ENCODE measurements at places on chromosomes 12 and 14. TPM values are rescaled to one million over a fixed set of nuclear protein-coding genes. Genes with fewer than 3 reads are reported as not detected.
A peak's percentile ranks its signal among the peaks of the same experiment; 100 is the strongest.

GAS2L3 gene
- 20.5 TPM for total RNA-seq

TAS2R14 gene
- 0.10 TPM for total RNA-seq

KRT85 gene
- not detected for total RNA-seq

GRIP1 gene
- total RNA-seq: 73.8 TPM

GRCh38 chr14:105177082-105177481 is 4.0 kb downstream of the NUDT14 start:
- no peak for DNase-seq

- peak; percentile 13 for DNase-seq
These were observed 33.3 kb upstream of the BEGAIN start for GRCh38 chr14:100620255-100621100.

- DNase-seq: no peak
These were observed 806.3 kb downstream of the DIO2 start for GRCh38 chr14:79404874-79405511.

GRCh38 chr12:92550661-92551060 is 152.1 kb upstream of the PLEKHG7 start:
- DNase-seq: no peak

GRCh38 chr12:80186727-80187217 is 87.4 kb downstream of the OTOGL start:
- DNase-seq: peak; percentile 40

- DNase-seq: peak; percentile 94
These were observed 60.7 kb downstream of the PLEKHG3 start for GRCh38 chr14:64764641-64765520.

GRCh38 chr12:49201595-49202295 is 12.9 kb upstream of the TUBA1A start:
- no peak for DNase-seq

DNA sequence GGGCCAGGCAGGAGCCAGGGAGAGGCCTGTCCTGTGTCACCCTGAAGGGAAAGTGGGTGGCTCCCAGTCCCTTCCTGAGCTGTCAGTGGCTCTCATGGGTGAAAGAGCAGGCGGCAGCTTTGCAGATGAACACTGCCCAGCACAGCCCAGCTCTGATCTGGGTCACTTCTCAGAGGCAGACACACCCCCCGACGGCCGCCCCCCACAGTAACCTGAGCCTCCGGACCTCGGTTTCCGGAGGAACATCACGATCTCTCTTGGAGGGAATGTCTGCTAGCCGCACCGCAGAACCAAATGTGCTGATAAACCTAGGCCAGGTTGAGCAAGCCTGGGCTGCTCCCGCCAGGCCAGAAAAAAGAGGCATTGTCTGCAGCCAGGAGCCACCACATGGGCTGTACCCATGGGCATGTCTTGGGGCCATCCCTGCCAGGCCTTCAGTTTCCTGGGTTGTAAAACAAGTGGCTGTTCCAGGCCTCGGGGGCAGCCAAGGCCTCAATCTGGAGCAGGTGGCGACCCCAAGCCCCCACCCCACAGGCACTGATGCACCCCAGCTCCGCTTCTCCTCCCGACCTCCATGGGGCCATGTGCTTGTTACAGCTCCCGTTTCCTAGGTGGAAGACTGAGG is 57.6 kb downstream of the NCOR2 start:
- DNase-seq: peak; percentile 70

GRCh38 chr12:20305470-20305869 is 62.9 kb upstream of the PDE3A start:
- no peak for DNase-seq

DNA sequence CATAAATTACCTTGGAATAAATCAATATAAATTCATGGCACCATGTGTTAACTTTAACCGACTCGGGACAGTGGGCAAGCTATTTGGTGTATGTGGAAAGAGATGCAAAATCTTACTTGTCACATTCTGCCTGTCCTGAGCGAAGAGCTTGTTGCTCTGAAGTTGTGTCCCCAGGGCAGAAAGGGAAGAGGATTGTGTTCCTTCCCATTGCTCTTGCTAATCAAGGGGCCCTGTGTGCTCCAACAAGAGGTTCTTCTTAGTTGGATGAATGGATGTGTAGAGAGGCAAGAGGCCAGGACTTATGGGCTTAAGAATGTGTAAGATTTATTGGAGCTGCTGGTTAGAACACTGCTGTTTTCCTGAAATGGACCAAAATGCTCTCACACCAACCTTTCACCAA is 36.5 kb upstream of the FRS2 start:
- no peak for DNase-seq

GRCh38 chr12:102958073-102958829 is 777 bp downstream of the ASCL1 start:
- peak; percentile 87 for DNase-seq

DNA sequence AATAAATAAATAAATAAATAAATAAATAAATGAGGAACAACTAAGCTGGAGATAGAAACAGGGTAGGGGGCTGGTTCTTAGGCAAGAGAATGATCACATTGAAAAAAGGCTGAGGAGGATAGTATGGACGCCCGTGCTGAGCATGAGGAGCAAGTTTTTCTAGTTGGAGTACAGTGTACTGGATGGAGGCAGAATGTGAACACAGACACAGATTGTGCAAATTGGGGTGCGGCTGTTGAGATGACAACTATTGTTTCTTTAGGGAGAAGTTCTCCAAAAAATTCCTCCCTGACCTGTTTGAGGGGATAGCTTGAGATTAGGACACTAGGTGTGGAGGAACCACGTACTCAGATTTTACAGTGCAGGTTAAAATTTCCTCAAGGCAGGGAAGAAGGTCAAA is 979 bp upstream of the BIN2 start:
- DNase-seq: no peak

DNA sequence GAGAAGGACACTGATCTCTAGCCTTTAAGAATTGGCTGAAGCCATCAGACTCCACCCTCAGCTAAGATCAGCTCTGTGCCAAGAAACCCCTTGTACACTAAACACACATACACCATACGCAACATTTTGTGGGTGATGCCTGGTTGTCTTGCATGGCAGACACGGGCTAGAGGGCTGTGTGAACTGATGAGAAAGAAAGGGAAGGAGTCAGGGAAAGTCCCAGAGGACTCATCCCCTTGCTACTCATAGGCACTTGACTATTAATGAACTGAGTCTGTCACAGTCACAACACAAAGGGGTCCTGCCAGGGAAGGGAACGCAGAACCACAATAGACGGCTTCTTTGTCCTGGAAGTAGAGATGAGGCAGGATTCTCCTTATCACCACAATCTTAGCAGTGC is 80.8 kb downstream of the EMP1 start:
- no peak for DNase-seq

- DNase-seq: no peak
These were observed 19.4 kb downstream of the LTBP2 start for GRCh38 chr14:74592476-74593201.

DNA sequence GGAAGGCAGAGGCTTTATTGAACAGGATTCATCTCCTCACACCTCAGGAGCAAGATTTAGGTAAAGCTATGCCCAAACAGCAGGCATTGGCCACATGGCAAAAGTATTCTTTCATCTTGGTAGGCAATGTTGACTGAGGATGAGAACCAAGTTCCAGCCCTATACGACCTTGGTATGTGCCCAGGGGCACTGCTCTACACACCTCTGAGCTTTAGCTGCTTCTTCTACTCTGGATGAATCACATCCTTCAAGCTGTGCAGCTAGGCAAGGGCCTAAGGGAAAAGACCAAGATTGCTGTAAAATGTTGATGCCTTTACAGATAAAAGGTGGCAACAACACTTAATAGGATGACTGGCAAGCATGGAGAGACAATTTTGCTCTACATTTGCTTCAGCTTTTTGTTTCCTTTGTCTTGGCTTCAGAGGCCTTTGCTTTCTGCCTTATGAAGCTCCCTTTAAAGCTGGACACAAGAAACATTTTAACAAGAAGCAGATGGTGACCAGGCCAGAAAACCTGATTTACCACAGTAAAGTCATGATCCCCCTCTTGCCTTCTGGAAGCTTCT is 183.3 kb upstream of the KITLG start:
- DNase-seq: no peak

DNA sequence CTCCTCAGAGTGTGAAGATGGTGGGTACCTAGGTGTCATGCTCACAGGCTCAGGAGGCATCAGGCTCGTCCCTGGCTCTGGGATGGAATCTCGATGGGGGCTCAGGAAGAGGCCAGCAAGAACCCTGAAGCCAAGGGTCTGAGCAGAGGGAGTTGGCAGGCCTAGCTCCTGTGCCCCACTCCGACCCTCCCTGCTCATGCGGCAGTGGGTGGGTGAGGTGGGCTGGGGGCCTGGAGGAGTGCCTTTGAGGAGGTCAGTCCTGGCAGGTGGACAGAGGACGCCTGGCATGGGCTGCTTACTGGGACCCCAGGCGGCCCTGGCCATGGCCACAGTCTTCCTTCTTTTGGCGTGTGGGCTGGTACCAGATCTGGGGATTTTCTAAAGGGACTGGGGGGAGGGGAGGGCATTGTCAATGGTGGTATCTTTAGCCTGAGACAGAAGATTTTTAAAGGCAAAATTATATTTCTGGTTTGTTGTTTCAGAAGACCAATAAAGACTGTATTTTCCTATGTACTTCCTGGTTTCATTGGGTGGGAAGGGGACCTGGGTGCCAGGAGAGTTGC is 16.0 kb downstream of the LRTM2 start:
- DNase-seq: peak; percentile 46

All from H7 (cell line).